ENCODE measurements at places on chromosomes 12 and 14. TPM values are rescaled to one million over a fixed set of nuclear protein-coding genes. Genes with fewer than 3 reads are reported as not detected.
A peak's percentile ranks its signal among the peaks of the same experiment; 100 is the strongest.

Gene MYH6
- not detected for total RNA-seq

GRCh38 chr12:4293966-4294505 lies 20.5 kb downstream of the CCND2 start:
- peak; percentile 54 for DNase-seq

- DNase-seq = no peak
Observed at GRCh38 chr12:89593233-89593632, 67.4 kb upstream of the POC1B start.

Gene KRT8
- total RNA-seq = 9.6 TPM

GRCh38 chr14:51248016-51248987 lies 8.3 kb downstream of the TMX1 start:
- no peak for DNase-seq

- DNase-seq = no peak
Observed at GRCh38 chr12:2854669-2855453, 2.0 kb downstream of the TEX52 start.

- no peak for DNase-seq
Observed at GRCh38 chr12:132282950-132283771, 46.2 kb downstream of the GALNT9 start.

Gene TTLL5
- total RNA-seq = 44.0 TPM

Gene SLC38A6
- 29.3 TPM for total RNA-seq

DNA sequence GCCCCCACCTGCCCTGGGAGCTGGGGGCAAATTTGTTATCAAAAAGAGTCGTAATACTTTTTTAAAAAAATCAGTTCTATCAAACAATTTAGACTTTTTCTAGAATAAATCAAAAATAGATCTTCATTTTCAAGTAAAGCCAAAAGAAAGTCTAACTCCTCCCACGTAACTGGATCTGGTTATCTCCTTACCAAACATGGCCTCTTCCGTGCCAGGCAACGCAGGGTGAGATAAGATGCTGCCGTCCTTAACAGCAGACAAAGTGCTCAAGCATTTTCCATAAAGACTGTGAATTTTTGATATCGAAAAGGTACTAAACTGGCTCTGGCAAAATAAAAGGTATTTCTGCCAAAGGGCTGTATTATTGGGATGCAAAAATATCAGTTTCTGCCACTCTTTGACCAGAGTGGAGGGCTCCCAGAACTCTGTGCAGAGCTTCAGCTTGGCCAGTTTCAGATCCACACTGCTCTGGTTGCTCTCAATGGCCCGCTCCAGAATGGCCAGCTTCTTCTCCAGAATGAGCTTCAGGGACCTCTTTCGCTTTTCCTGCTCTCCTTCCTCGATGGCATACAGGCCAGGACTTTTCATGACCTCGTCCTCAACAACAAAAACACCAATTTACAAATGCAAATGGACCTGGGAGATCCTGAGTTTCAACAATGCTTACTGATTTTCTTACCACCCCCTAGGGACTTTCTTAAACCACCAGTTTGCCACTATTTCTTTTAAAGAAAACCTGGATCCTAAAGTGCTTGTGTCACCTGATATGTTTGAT lies 29.0 kb downstream of the NRDE2 start:
- DNase-seq = no peak

Gene RIMKLB
- total RNA-seq = 79.8 TPM

- DNase-seq = no peak
Observed at GRCh38 chr14:74380172-74380571, 31.9 kb downstream of the VRTN start.

GRCh38 chr14:50734950-50735695 lies 67.0 kb upstream of the SAV1 start:
- no peak for DNase-seq

Gene SUPT16H
- 59.1 TPM for total RNA-seq

DNA sequence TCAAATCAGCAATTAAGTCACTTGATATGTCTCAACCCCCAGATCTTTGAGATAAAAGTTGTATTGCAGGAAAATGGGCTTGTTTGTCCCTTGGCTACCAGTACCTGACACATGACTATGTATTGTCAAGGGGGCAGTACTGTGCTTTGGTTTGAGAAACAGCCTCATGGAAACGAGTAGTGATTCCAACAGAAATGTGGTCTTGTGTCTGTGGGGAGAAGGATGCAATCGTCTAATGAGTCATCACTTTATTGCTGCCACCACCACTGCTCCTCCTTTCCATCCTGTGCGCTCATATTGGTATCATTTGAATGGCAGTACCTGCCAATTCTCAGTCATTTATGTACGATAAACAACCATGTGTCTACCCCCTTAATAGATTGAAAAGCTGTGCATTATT lies 72.8 kb upstream of the ARHGAP5 start:
- no peak for DNase-seq

Gene OR6C4
- total RNA-seq = not detected

Gene CD27
- total RNA-seq = 0.58 TPM

Gene NYNRIN
- total RNA-seq = 20.0 TPM

- no peak for DNase-seq
Observed at GRCh38 chr14:53608369-53608768, 348.3 kb downstream of the BMP4 start.

Gene CCDC175
- total RNA-seq = not detected

Gene NT5DC3
- 26.2 TPM for total RNA-seq

Gene E2F7
- total RNA-seq = 0.27 TPM

Gene LIMA1
- 142 TPM for total RNA-seq

Gene BIN2
- 11.2 TPM for total RNA-seq

GRCh38 chr14:79074510-79074909 lies 904.3 kb downstream of the NRXN3 start:
- DNase-seq = no peak

Gene JPH4
- total RNA-seq = 0.85 TPM

GRCh38 chr12:14860490-14860889 lies 17.2 kb upstream of the ART4 start:
- no peak for DNase-seq

- no peak for DNase-seq
Observed at GRCh38 chr14:51828017-51828797, 32.2 kb upstream of the GNG2 start.

GRCh38 chr14:26730929-26731618 lies 133.2 kb upstream of the NOVA1 start:
- no peak for DNase-seq

DNA sequence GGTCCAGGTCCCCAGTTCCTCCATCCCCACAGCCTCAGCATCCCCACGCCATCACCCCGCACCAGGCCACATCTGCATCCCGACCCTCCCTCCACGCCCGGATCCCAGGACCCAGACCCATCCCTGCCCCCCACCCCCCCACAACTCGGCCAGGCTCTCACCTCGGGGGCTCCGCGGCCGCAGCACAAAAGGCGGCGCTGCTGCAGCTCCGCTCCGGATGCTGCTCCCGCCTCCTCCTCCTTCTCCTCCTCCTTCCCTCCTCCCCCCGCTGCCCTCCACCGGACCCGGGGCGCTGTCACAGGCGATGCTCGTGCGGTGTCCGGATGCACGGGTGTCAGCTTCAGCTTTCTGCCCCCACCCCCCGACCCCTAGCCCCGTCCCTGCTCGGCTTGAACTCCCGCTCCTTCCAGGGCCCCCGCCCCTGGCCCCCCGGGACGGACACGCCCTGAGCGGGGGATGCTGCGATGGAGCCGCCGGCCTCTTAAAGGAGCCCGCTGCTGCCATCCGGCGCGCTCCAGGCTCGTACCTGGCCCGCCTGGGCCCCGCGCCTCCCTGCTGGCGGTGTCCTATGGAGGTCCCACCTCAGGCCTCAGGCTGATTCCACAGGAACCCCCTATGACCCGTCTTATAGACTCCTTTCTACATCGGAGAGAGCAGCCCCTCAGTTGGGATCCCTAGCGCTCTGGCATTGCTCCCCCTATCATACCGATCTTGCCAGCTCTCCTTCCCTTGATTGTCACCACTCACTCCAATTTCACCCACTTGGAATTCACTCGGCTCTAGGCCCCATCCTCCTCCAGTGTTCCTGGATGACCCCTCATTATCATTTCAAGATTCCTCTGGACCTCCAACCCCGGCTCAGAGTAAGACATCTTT lies at the start of gene MAP3K12:
MAP3K12 (minus strand) TSS at position 193 of the 876 bp plus-strand sequence. CDS start 12,067 bp downstream, outside the sequence.
- peak; percentile 86 for DNase-seq

Gene NAA30
- total RNA-seq = 18.7 TPM

DNA sequence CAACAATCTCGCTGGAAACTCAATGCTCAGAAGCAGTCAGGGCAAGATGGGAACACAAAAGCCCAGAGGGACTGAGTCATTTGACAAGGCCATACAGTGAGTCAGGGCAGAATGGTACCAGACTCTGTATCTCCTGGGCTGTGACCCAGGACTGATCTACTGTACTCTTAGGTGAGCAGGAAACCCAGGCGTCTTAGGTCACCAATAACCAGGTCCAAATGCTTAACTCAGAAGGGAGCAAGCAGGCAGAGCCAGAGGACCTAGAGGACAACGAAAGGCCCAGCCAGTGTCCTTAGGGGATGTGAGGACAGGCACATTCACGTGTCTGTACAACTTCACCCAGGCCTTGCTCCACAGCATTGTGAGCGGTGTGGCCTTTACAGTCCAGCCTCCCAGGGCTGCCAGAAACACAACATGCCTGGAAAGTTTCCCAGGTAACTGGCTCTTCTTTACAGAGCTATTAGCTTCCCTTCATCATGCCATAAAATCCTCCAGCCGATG lies 69.9 kb downstream of the ARL6IP4 start:
- no peak for DNase-seq

DNA sequence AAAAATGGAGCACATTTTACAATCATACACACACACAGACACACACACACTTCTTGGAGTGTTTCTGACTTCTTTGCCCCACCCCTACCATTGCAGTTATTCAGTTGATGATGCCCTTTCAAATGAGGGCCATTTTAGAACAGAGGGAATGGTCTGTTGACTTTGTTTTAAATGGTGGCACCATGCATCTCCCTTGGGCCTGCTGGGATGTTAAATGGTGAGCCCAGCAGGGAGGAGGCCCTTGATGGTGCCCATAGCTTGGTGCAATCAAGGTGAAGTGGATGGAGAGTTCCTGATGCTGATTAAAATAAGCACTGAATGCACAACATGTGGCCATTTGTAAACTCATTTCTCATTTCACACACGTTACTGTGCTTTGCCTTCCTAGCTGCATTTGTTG lies 13.3 kb downstream of the C12orf75 start:
- no peak for DNase-seq

- no peak for DNase-seq
Observed at GRCh38 chr14:99158646-99159165, 113.3 kb downstream of the BCL11B start.

GRCh38 chr14:92248696-92249095 lies 74.3 kb upstream of the SLC24A4 start:
- no peak for DNase-seq

Gene BTBD6
- 34.7 TPM for total RNA-seq

DNA sequence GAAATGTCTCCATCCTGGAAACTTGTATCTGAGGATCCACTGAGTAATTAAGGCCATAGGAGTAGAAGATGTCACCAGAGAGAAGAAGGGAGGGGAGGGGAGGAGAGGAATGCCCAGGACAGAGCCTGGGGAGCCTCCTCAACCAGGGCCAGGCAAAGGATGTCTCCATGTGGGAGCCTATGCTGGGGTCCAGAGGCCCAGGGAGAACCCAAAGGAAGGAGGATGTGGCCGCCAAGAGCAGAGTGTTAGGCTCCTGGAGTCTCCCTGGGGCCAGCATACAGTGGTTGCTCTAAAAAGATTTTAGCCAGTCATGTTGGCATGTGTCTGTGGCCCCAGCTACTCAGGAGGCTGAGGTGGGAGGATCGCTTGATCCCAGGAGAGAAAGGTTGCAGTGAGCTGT lies 92.6 kb downstream of the DICER1 start:
- DNase-seq = no peak

GRCh38 chr12:132285991-132286681 lies 43.3 kb downstream of the GALNT9 start:
- peak; percentile 75 for DNase-seq

DNA sequence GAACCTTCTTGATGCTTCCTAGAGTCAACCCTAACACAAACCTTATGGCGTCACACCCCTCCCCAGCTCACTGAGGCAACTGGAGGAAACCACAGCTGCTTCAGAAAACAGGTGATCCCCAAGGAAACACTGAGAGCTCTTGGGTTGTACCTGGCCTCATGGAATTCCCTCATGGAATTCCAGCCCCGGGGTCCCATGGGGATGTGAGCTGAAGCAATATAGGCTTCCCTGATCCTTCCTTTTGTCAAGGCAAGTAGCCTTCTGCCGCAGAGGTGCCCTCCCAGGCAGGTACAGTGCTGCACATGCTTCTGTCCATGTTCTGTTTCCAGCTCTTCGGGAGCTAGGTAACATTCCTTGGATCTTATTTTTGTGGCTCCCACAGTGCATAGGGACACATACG lies 47.3 kb downstream of the TSPAN11 start:
- DNase-seq = no peak

Measured in sciatic nerve (tissue), 2 donors.